ENCODE measurements at places on chromosomes 12 and 14.

GRCh38 chr14:89613260-89614008 is 196.4 kb upstream of the FOXN3 start:
- no peak for DNase-seq

GRCh38 chr12:4855121-4855924 is 54.4 kb upstream of the KCNA1 start:
- DNase-seq = peak; percentile 15

DNA sequence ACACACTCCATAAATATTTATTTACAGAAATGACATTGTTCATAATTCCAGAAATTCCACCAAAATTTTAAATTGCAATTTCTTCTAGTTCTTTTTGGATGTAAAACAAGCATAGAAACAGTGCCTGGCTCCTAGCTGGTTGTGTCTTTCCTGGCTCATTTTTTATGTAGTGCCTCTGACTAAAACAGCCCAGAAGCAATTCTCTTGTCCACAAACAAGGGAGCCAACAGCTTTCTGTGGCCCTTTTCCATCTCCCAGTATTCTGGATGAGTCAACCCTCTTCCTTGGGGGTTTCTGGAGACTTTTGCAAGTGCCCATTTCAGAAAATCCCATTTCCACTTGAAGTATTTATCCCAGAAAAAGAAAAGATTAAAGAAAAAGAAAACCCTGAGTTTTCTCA is 141.4 kb downstream of the PHLDA1 start:
- DNase-seq = no peak

GRCh38 chr12:55612646-55613045 is 24.0 kb upstream of the OR10P1 start:
- no peak for DNase-seq

- no peak for DNase-seq
Measured at GRCh38 chr12:26633591-26634210, 199.3 kb downstream of the ITPR2 start.

DNA sequence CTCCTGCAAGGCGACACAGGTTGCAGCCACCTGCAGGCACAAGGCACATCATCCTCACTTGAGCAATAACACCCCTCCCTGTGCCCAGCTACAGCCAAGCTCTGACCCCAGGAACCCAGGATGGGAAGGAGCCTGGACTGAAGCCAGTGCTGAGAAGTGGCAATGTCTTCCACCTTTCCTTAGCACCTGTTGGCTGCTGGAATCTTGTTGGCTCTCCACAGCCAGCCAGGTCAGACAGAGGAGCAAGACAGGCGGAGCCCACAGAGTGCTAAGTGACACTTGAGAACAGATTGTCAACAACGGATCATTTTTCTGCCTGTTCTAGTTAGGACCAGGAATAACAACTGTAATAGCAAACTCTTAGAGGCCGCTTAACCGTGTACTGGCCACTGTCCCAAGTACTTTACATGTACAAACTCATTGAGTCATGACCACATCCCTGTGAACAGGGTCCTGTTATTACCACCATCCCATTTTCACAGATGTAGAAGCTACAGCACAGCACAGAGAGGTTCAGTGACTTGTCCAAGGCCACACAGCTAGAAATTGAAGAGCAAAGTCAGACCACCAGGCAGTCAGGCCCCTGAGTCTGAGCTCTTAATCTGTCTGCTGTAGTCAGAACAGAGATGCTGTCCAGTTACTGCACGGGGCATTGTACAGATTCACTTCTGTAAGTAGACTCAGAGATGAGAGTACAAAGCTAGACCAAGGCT is 45.6 kb downstream of the RNFT2 start:
- DNase-seq = no peak

DNA sequence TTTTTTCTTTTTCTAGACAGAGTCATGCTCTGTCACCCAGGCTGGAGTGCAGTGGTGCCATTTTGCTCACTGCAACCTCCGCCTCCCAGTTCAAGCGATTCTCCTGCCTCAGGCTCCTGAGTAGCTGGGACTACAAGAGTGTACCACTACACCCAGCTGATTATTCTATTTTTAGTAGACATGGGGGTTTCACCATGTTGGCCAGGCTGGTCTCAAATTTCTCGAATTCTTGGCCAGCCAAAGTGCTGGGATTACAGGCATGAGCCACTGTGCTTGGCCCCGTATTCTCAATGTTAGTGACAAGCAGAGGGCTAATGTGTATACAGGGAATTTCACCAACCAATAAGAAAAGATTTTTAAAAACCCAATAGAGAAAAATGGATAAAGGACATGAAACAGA is 8.4 kb downstream of the PLBD2 start:
- no peak for DNase-seq

DNA sequence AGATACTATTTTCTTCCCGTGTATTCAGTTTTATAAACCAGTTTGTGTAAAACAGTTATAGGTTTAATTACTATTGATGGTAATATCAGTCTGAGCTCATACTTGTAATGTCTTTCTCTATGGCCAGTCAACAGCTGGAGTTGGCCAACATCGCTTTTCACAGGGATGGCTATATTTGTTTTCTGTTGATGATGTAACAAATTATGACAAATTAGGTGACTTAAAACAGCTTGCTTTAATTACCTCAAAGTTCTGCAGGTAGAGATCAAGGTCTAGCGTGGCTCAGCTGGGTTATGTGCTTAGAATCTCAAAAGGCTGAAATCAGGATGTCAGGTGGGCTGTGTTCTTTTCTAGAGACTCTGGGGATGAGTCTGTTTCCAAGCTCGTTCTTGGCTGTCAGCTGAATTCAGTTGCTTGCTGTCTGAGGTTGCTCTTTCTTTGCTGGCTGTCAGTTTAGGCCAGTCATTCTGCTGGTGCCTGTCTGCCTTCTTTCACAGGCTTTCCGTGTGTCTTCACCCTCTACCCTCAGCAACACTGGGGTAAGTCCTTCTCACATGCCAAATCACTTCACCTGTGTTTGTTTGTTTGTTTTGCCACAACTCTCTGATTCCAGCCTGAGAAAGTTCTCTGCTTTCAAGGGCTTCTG is 370.2 kb upstream of the E2F7 start:
- DNase-seq = no peak

- no peak for DNase-seq
Measured at GRCh38 chr12:124717318-124717717, 146.3 kb downstream of the SCARB1 start.

DNA sequence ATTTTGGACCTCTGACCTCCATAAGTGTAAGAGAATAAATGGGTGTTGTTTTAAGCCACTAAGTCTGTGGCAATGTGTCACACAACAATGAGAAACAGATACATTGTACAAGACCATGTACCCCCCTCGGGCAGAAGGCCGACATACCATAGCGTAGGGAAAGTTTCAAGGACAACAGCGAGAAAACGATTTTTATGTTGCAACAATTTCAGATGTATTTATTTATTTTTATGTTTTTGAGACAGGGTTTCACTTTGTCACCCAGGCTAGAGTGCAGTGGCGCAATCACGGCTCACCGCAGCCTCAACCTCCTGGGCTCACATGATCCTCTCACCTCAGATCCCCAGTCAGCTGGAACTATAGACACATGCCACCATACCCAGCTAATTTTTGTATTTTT is 136.4 kb upstream of the NCOR2 start:
- DNase-seq = no peak

GRCh38 chr14:20417250-20418186 is 4.2 kb upstream of the TEP1 start:
- DNase-seq = no peak

- no peak for DNase-seq
Measured at GRCh38 chr14:56895154-56895553, 84.9 kb upstream of the OTX2 start.

DNA sequence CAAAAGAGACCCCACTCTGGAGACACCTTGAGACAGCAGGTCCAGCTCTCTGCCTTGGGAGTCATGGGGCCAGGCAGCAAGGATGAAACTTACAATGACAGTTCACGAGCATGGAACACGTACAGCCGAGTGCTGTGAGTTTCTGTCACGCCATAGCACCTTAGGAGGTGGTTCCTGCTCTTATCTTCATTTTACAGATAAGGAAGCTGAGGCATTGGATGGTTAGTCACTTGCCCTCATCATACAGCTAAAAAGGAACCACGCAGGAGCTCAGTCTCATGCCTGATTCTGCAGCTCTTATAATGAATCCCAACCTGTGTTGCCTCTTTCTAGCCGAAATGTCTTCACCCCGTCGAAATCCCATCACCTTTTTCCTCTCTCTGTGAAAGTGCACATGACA is 39.9 kb downstream of the C14orf132 start:
- no peak for DNase-seq

DNA sequence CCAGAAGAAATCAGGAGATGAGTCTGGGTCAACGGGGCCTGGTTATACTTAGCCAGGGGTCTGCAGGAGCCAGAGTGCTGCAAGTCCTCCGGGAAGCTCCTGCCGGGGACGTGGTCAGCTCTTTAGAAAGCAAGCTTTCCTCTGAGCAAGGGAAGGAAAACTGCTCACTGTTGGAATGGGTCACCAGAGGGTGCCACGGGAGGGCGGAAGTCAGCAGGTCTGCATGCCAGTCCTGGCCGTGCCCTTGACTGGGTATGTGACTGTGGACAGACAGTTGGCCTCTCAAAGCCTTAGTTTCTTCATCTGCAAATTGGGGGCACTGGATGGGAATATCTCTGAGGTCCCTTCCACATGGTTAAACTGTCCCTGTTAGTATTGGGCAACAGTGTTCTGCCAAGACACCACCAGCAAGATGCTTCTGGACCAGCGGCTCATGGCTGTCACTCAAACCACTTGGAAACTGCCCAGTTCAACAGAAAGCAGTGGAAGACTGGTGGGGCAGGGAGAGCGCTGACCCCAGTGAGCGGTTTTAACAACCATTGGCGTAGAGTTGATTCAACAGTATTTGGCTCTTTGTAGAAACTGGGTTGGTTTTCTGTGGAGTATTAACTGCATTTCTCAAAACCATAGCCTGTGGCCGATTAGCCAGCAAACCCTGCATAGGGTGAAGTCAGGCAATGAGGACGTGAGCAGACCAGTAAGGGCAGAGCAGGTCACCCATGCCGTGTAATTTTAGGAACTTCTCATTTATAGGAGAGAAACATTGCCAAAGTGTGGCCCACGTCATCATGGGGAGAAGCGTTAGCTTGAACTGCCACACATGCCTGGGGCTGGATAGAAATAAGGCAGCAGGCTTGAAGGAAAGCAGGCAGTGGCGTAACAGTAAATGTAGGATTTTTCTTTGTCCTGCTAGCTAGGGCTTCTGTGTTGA is 163.9 kb upstream of the PRMT8 start:
- DNase-seq = no peak

- DNase-seq = no peak
Measured at GRCh38 chr12:86213012-86213411, 43.2 kb downstream of the MGAT4C start.

DNA sequence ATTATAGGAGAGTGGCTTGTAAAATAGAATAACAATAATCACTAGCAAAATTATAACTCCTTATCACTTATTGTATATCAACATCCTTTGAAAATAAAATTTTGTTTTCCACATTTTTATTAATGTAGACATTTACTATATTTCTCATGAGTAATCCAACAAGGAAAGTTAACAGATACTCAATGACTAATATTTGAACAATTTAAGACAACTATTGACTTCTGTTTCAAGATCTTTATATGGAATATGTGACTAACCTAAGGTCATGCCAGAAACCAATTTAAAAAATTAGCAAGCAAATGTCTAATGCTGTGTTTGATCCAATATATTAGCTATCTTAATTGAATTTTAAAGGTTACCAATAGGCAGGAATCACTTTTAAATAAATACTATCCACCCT is 638.5 kb upstream of the FLRT2 start:
- no peak for DNase-seq

- DNase-seq = no peak
Measured at GRCh38 chr14:22232933-22233332, 356.1 kb downstream of the DAD1 start.

GRCh38 chr14:89753828-89754412 is 200.6 kb downstream of the EFCAB11 start:
- DNase-seq = no peak

GRCh38 chr12:6950811-6951540 is at the start of gene PTPN6:
PTPN6 (plus strand) TSS chr12:6951356; CDS start chr12:6951513, 157 bp downstream.
- peak; percentile 69 for DNase-seq

DNA sequence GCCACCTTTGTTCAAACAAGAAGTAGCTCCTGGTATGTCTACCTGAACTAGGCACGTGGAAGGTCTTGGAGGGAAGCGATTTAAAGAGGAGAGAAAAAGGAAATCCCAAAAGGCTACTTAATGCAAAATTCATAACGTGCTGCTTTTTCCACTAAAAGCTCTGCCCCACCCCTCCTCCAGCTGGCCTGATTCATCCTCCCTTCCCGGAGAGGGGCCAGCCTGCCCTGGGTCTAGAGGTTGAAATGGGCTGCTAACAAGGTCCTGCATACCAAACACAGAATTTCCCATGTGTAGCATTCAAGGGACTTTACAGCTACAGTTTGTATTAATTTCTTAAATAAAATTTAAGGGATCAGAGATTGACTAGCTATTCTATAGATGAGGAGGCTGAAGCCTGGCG is 83.2 kb downstream of the KNTC1 start:
- no peak for DNase-seq
